ENCODE measurements at places on chromosomes 1 and 21.
A peak's percentile ranks its signal among the peaks of the same experiment; 100 is the strongest.

GRCh38 chr21:37459575-37459974 lies 93.0 kb downstream of the DYRK1A start:
- no peak for DNase-seq
- no peaks in the 10 kb centered on the region for H3K27me3 ChIP-seq
- peaks cover 49% of the 10 kb centered on the region for H3K4me1 ChIP-seq
- H3K36me3 ChIP-seq: no peaks in the 10 kb centered on the region

DNA sequence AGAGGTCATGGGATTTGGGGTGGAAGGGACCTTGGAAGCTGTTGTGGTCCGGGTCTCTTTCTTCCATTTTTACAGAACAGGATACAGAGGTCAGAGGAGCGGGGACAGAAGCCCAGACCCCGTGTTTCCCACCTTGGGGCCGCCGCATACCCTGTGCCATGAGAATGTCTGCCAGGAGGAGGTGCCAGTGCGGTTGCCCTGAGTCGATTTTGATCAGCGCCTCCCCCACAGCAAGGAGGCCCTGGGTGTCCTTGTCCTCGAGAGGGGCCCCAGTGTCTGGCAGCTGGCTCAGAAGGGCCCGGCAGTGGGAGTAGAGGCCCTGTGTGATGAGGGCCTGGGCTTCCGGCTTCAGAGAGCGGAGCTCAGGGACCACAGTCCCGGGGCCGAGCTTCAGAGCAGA lies 12.3 kb upstream of the MMEL1 start:
- no peaks in the 10 kb centered on the region for H3K27me3 ChIP-seq
- no peak for DNase-seq
- no peak overlapping the region for H3K4me3 ChIP-seq
- no peaks in the 10 kb centered on the region for H3K36me3 ChIP-seq

DNA sequence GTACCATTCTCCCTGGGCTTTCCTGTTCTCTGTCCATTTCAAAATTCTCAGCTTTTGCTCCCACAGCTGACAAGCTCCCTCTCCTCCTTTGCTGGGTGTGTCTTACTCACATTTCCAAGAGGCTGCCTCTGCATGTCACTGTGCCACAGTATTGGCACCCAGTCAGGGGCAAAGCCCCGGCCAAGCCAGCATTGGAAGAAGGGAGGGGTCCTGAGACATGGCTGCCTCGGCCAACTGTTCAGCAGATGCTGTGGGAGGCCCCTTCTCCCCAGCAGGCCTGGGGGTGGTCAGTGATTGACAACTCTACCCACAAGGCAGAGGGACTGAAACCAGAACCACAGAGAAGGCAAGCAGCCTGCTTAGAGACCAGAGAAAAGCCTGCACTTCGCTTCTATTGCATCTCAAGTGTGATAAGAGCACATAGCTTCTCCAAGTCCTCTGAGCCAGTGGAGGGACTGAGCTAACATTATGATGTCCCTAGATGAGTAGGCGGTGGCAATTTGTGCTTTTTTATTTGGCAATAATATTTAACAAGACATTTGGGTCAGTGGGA lies 294.1 kb downstream of the SIPA1L2 start:
- no peaks in the 10 kb centered on the region for H3K27me3 ChIP-seq
- no peaks in the 10 kb centered on the region for H3K4me1 ChIP-seq
- H3K4me3 ChIP-seq: no peak overlapping the region
- H3K36me3 ChIP-seq: no peaks in the 10 kb centered on the region
- H3K27ac ChIP-seq: no peak overlapping the region
- no peak for DNase-seq

GRCh38 chr1:2086446-2087078 lies 36.4 kb downstream of the PRKCZ start:
- H3K4me3 ChIP-seq: no peak overlapping the region
- H3K4me1 ChIP-seq: no peaks in the 10 kb centered on the region
- no peak for DNase-seq
- H3K36me3 ChIP-seq: no peaks in the 10 kb centered on the region

DNA sequence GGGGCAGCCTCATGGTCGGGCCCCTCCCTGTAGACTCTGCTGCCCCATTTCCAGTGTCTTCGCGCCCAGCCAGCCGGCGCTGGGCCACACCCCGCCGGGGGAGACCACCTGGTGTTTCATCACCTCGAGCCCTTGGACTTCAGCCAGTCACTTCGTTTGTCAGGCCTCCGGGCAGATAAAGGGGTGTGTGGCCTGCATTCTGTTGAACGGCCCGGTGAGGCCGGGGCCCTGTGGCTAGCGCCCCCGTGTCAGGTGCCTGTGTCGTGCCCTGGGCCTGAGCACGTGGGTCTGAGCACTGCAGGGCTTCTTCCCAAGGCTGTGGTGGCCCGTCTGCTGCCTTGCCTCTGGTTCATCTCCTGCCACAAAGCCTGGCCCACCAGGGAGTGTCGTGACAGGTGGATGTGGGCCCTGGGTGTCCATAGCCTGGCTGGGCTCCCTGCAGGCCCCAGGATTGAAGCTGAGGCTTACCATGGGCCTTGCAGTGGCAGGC lies 65.2 kb upstream of the DIP2A start:
- H3K36me3 ChIP-seq: no peaks in the 10 kb centered on the region
- H3K27me3 ChIP-seq: no peaks in the 10 kb centered on the region
- no peak for DNase-seq
- no peaks in the 10 kb centered on the region for H3K4me1 ChIP-seq
- no peak overlapping the region for H3K27ac ChIP-seq
- H3K4me3 ChIP-seq: no peak overlapping the region

DNA sequence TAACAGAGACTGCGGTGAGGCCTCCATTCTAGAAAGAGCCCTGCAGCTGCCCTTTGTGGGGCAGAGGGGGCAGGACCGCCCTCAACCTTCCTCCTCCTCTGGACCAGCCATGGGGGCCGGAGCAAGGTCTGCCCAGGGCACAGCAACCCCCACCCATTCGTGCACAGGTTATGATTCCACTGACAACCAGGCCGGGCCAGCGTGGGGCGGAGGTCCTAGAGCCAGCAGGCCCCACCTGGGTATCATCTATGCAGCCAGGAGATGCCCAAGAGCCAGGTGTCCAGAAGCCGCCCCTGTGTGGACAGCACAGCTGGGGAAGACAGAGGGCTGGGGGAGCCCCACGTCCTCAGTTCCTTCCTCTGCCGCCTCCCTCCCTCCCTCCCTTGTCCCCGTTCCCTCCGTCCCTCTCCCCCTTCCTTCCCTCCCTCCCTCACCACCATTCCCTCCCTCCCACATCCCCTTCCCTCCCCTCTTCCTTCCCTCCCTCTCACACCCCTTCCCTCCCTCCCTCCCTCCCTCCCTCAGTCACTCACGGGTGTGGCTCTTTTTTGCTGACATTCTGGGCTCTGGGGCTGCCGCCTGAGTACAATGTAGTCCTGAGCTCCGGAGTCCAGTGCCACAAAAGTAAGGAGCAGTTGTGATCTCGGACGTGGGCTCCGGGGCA lies 12.3 kb downstream of the RNF223 start:
- no peaks in the 10 kb centered on the region for H3K27me3 ChIP-seq
- no peak overlapping the region for H3K27ac ChIP-seq
- H3K36me3 ChIP-seq: no peaks in the 10 kb centered on the region
- no peak overlapping the region for H3K4me3 ChIP-seq
- H3K4me1 ChIP-seq: peaks cover 20% of the 10 kb centered on the region
- DNase-seq: no peak

DNA sequence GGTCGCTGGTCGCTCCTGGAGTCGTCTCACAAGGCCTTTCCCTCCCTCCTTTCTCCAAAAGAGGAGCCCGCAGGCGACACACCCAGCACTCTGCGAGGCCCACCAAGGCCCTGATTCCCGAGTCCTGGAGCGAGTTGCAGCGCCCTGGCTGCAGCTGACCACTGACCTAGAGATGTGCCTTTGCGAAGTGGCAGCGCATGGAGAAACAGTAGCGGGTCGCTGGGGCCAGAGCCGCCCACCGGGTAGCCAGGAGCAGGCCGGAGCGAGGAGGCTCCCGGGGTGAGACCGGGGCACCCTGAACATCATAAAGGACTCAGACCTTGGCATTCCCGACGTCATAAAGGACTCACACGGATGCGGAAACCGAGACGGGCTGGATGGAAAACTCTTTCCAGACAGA lies 10.3 kb upstream of the NBPF11 start:
- no peak overlapping the region for H3K4me3 ChIP-seq
- no peaks in the 10 kb centered on the region for H3K36me3 ChIP-seq
- no peak overlapping the region for H3K27ac ChIP-seq
- no peaks in the 10 kb centered on the region for H3K4me1 ChIP-seq

GRCh38 chr21:16583556-16583955 lies 853.8 kb downstream of the USP25 start:
- H3K36me3 ChIP-seq: no peaks in the 10 kb centered on the region
- no peaks in the 10 kb centered on the region for H3K27me3 ChIP-seq
- H3K4me3 ChIP-seq: no peak overlapping the region
- DNase-seq: no peak

GRCh38 chr1:107965110-107965991 lies at the start of gene VAV3:
VAV3 (minus strand) TSS chr1:107965180; CDS start chr1:107964869, 311 bp downstream.
- peaks cover 2% of the 10 kb centered on the region for H3K4me1 ChIP-seq
- H3K4me3 ChIP-seq: peak within 1 kb of the TSS; percentile 19
- no peak within 1 kb of the TSS for H3K27ac ChIP-seq
- peaks cover 10% of the 10 kb centered on the region for H3K27me3 ChIP-seq

DNA sequence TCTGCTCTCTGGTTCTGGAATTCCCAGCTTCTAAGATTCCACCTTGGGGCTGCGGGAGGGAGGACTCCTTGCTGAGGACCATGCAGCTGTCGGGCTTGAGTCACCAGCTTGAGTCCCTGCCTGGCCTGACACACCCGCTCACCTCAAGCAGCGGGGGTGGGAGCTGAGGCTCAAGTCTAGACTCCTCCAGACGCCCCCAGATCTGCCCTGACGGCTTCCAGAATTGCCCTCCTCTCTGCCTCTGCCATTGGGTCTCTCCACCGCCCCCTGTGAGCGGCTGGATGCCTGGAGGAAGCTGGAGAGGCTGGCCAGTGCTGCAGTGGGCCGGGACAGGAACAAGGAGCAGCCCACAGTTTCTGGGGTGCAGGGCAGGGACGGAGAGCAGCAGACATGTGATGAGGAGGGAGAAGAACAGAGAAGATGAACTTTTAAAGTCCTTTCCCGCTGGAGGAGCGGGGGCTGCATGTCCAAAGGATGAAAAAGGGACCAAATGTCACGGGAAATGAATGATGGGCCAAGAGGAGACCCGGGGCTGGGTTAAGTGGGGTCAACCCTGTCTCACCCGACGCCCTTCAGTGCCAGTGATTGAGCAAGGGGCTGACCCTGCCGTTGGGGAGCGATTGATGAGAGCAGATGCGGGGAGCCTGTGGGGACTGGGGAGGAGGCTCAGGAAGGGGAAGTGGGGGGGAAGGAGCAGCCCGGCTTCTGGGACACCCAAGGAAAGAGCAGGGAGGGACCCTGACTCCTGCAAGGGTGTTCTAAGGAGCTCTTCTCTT lies 13.5 kb downstream of the CRABP2 start:
- peaks cover 63% of the 10 kb centered on the region for H3K4me1 ChIP-seq
- no peak for DNase-seq
- H3K27ac ChIP-seq: peak overlapping the region; percentile 95
- no peaks in the 10 kb centered on the region for H3K36me3 ChIP-seq
- H3K4me3 ChIP-seq: no peak overlapping the region

DNA sequence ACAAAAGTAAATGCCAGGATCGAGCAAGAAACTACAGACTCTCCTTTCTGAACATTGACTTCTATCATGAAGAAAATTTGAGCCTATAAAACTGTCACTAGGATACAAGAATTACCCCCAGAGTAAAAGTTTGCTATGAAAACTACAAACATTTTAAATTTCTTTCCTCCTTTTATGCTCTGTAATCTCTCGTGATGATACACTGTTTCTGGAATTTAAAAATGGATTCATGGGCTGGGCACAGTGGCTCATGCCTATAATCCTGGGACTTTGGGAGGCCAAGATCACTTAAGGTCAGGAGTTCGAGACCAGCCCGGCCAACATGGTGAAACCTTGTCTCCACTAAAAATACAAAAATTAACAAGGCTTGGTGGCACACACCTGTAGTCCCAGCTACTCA lies 181.3 kb downstream of the ZNF281 start:
- no peaks in the 10 kb centered on the region for H3K4me1 ChIP-seq
- H3K27ac ChIP-seq: no peak overlapping the region
- no peak for DNase-seq
- no peaks in the 10 kb centered on the region for H3K36me3 ChIP-seq

DNA sequence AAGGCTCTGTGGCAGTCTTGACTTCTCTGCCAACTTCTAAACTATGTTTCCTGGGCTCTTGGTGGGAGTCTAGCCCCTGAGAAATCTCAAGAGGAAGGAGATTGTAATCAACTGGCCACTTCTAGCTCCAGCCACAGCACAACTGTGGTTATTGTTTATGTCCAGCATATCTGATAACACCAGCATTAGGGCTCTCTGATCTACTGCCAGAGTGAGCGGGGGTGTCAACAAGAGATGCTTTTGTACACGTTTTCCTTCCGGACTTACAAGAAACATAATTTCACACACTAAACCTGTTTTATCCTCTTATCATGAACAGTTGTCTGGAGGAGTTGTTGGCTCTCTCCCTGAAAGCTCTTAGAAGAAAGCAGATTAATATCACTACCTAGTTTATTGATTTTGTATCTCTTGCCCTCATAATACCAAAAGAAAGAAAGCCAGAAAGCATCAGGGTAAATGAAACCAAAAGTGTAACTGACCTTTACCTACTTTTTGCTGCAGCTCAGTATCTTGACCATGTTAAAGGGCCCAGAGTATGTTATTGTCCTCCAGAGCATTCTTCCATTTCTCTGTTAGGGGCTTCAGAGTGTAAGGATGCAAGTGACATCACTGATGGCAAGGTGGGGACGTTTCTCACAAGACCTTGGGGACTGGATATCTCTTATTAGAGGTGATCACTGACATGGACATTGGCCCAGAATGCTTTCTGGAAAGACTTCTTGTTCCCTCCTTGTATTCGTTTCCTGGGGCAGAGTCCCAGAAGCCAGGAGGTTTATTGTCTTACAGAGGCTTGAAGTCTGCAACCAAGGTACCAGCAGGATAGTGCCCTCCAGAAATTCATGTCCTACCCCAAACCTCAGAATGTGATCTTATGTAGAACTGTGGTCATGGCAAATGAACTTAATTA lies 9.6 kb upstream of the SH2D1B start:
- H3K4me3 ChIP-seq: no peak overlapping the region
- no peak overlapping the region for H3K27ac ChIP-seq
- H3K4me1 ChIP-seq: no peaks in the 10 kb centered on the region

DNA sequence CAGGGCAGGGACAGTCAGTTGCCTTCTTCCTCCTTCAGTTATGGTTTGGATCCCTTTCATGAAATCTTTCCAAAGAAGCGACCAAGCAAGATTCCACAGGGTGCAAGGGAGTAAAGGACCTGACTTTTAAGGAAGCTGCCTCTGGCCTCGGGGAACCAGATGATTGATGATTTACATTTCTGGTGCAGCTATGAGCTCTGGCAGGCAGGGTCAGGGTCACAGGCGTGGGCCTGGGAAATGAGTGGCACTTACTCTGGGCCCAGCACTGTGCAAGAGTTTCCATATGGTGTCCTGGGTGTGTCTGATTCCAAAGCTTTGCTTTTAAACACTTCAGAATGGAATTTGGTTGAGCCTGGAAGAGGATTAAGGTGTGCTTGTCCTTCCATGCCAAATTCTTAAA lies 7.2 kb upstream of the CRABP2 start:
- H3K4me1 ChIP-seq: peaks cover 53% of the 10 kb centered on the region
- peak overlapping the region; percentile 88 for H3K27ac ChIP-seq
- H3K27me3 ChIP-seq: no peaks in the 10 kb centered on the region
- no peak overlapping the region for H3K4me3 ChIP-seq
- DNase-seq: no peak

GRCh38 chr1:29180497-29181412 lies 945 bp downstream of the SRSF4 start:
- H3K4me1 ChIP-seq: peaks cover 12% of the 10 kb centered on the region
- peaks cover 8% of the 10 kb centered on the region for H3K36me3 ChIP-seq
- no peaks in the 10 kb centered on the region for H3K27me3 ChIP-seq
- peak overlapping the region; percentile 77 for H3K4me3 ChIP-seq

GRCh38 chr21:41147096-41147978 lies 20.6 kb upstream of the BACE2 start:
- no peaks in the 10 kb centered on the region for H3K4me1 ChIP-seq
- H3K36me3 ChIP-seq: no peaks in the 10 kb centered on the region
- H3K27ac ChIP-seq: no peak overlapping the region
- H3K27me3 ChIP-seq: no peaks in the 10 kb centered on the region
- no peak overlapping the region for H3K4me3 ChIP-seq
- no peak for DNase-seq
